IMR-90 (cell line): ENCODE measurements at places on chromosomes 16 and 17. TPM values are rescaled to one million over a fixed set of nuclear protein-coding genes. Genes with fewer than 3 reads are reported as not detected.

DOC2B gene
- not detected in 2 replicates for total RNA-seq

NMRAL1 gene
- total RNA-seq: 67.6 and 73.6 TPM in 2 replicates

CBX2 gene
- 2.0 and 2.2 TPM in 2 replicates for total RNA-seq

KDM6B gene
- 0.72 and 1.1 TPM in 2 replicates for total RNA-seq

PTX4 gene
- not detected in 2 replicates for total RNA-seq

SLFN14 gene
- total RNA-seq: not detected in 2 replicates

RAB11FIP4 gene
- 1.1 and 1.4 TPM in 2 replicates for total RNA-seq
